DND-41 (cell line): ENCODE measurements at places on chromosomes 7 and 10.

DNA sequence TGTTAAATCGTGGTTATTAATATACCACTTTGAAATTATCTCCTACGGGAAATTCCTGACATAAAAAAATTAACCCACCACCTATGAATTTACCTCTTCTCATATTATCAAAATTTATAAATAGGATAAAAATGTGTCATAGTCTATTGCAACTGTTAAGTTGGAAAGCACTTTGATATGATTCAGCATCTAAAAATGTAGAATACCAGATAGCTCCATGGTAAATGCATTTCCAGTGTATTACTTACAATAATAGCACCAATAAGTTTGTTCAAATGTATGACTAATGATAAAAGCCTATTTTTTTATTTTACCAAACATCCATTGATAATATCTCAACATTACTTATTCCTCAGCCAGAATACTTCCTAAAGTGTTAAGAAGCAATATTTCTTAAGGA, 13.6 kb upstream of the KCND2 start:
- DNase-seq, result no peak

DNA sequence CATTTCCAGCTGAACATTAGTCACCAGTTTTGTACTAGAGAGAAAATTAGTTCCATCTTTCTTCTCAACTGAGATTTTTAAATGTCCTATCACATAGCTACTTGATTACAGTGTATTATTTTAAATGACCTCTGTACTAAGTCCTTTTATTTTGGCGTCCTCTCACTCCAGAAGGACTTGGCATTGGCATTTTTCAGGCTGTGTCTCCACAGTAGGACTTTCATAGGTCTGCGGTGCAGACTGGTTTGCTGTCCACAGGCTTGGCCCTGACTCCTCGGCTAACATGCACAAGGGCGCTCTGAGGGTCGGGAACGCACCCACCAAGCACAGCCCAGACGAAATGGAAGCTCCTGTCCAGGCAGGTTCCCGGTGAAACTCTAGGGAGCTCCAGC, 6.5 kb downstream of the PTPRE start:
- no peak for DNase-seq

DNA sequence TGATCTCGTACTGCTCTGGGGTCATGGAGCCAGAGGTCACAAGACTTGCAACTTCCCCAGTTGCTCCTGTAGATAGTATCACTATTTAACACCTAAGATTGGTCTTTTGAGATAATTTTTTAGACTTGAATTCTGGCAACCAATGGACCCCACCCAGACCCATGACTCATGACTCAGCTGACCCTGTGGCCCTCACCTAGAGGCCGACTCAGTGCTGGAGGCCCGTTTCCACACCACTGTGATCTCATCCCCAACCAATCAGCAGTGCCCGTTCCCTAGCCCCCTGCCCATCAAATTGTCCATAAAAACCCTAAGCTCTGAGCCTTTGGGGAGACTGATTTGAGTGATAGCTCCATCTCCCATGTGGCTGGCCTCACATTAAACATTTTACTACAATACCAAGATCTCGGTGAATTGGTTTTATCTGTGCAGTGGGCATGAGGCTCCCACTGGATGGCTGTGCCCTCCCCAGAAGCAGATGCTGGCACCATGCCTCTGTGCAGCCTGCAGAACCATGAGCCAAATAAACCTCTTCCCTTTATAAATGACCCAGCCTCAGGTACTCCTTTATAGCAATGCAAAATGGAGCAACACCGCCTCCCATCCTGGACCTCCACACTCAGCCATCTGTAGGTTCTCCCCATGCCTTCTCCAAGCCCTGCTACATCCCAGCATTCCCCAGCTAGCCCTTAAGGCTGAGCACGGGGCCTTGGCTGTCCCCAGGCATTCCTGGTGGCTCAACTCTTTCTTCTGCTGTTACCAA, 98.8 kb downstream of the PRKAG2 start:
- DNase-seq, result no peak

- DNase-seq, result no peak
Observed at GRCh38 chr7:23449941-23450340, 20.4 kb downstream of the IGF2BP3 start.

GRCh38 chr10:99172128-99172738, 63.4 kb downstream of the HPSE2 start:
- peak; percentile 7 for DNase-seq

- no peak for DNase-seq
Observed at GRCh38 chr7:96097835-96098234, 224.1 kb downstream of the SLC25A13 start.

GRCh38 chr7:151449990-151450389, 10.0 kb upstream of the CRYGN start:
- no peak for DNase-seq

- DNase-seq, result no peak
Observed at GRCh38 chr7:3910054-3910453, 609.0 kb downstream of the SDK1 start.

DNA sequence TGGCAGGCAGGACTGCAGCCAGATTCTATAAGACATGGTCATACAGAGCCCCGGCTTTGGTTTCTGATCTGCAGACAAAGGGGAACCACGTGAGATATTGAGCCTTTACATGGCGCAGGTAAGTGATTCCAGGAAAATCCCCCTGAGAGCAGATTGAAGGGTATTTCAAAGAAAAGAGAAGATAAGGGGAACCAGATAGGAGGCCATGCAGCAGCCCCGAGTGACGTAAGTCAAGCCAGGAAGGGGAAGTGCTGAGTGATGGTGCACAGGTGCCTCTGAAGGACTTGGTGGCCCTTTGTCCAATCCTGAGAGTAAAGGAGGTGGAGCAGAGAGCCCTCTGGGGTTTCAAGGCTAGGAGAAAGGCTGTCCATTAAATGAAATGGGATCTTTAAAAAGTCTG, 329.0 kb downstream of the ACTR3B start:
- no peak for DNase-seq

DNA sequence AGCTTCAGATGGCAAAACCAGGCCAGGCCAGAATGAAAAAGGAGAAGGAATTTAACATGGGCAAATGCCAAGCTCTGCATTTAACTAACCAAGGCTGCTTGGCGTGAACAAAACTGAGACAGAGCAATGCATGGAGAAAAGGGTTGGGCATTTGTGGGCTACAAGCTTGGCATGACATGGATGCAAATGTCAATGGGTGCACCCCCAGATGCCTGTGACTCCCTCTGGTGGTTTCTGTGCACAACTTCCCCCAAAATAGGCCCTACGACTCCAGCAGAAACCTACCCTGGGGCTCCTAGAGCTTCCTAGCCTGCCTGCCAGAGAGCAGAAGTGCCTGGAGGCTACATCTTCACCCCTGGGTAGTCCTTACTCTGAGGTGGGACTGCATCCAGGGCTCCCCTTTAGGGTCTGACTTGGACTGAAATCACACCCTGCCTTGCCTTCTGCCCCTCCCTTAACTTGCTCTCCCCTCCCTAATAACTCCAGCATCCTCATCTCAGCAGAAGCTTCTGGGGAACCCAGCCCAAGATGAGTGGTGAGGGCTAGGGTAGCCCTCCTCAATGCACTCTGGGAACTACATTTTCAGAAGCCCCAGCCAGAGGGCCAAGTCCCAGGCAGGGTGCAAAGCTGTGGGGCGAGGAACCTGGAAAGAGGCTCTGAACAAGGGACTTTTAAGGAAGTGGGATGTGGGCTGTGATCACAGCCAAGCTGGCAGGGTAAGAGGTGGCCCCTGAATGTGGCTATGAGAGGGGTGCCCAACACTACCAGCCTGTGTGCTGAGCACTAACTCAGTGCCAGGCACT, 11.3 kb downstream of the GPRIN2 start:
- no peak for DNase-seq

GRCh38 chr7:121272676-121273075, 56.1 kb upstream of the WNT16 start:
- DNase-seq, result no peak

- no peak for DNase-seq
Observed at GRCh38 chr10:132451506-132452215, 54.7 kb downstream of the PWWP2B start.

DNA sequence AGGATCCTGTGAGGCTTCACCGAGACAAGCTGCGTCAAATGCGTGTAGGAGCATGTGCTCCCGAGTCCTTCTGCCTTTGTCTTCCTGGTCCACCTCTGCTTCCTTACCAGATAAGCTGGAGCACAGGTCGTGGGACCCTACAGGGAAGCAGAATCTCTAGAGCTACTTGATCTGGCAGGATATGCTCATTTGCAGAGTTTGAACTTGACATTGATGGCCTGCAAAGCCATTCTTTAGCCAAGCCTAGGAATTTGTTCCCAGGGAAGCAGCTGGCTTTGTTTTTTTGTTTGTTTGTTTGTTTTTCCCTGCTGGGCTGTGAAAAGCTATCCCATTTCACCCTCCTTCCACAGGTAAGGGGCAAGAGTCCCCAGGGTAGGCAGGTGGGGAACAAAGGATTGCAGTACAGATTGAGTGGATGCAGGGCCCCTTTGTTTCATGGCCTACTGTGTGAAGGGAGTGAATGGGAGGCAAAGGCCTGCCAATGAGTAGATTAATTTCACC, 200.0 kb upstream of the BMPER start:
- no peak for DNase-seq

DNA sequence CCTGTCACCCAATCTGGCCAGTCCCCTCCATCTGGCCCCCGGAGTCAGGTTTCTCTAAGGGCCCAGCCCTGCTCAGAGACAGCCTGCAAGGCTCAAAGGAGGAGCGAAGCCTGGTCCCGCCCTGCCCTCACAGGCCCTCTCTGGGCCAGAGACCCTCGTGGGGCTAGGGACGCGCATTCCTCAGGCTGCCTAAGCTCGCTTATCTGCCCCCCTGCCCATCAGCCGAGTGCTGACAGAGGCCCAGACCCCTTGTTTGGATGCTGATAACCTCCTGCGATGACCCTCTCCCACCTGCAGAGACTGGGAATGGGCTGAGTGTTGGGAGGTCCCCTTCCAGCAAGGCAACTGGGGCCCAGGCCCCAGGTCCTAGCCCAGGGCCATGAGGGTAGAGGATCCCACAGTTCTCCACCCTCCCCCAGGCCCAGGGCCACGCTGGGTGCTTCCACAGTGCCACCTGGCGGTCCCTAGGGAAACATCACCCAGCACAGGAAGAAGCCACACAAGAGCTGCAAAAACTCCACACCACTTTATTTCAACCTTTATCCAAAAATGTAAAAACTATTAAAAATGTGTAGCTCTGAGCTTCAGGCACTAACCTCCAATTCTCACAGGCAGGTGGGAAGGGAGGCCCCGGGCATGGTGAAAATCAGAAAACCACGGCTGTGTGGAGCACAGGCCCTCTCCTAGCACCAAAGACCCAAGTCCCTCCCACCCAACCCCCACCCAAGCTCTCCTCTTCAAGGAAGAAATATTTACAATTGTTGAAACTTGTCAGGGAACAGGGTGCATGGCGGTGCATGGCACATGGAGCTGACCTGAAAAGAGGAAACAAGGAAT, 2.2 kb downstream of the NPM3 start:
- peak; percentile 77 for DNase-seq

DNA sequence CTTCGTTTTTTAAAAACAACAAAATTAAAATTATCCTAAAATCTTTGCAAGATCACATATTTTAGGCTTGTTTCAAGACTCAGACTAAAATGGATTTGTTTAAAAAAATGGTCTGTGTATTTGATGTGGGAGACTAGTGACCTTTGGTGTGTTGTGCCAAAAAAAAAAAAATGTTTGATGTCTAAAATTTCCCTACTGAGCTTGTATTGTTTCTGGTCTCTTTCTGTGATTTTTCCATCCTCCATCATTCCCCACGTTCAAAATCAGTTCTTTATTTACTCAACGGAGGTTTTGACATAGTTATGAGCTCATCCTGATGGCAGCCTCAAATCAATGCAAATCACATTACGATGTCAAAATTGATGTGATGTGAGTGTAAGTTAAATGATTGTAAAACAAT, 326.2 kb downstream of the RNLS start:
- DNase-seq, result no peak

DNA sequence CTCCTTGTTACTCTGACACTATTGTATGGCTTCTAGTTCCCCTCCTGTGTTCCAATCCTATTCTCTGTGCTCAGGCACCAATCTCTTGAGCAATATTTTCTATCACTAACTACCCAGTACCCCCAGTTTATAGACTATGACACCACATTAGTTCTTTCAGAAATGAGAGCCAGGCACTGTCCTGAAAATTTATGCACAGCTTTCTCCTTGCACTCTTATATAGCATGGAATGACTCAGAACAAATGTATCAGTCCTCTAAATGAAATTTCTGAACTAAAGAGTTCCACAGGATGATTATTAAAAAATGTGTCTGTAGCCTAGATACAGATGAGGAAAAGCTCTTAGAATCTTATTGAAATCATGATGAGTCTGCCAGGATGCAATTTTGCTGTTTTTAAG, 489.9 kb downstream of the XPNPEP1 start:
- no peak for DNase-seq

- DNase-seq, result peak; percentile 55
Observed at GRCh38 chr10:122267849-122268737, 3.0 kb upstream of the BTBD16 start.

DNA sequence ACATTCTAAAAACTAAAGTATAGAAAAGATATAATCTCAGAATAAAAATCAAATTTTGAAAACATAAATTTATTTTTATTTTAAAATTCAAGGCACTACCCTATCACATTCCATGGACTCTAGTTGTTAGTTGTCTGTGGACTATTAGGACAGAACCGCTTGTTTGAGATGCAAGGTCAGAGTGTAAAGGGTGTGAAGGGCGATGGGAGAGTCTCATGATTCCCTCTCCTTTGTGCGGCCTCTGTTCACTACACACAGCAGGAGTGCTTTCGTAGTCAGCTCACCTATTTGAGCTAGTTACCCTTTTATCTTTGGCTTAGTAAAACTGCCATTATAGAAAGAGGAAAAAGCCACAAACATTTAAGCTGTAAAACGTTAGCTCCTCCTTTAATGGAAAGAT, 189.8 kb upstream of the TEX47 start:
- DNase-seq, result no peak

DNA sequence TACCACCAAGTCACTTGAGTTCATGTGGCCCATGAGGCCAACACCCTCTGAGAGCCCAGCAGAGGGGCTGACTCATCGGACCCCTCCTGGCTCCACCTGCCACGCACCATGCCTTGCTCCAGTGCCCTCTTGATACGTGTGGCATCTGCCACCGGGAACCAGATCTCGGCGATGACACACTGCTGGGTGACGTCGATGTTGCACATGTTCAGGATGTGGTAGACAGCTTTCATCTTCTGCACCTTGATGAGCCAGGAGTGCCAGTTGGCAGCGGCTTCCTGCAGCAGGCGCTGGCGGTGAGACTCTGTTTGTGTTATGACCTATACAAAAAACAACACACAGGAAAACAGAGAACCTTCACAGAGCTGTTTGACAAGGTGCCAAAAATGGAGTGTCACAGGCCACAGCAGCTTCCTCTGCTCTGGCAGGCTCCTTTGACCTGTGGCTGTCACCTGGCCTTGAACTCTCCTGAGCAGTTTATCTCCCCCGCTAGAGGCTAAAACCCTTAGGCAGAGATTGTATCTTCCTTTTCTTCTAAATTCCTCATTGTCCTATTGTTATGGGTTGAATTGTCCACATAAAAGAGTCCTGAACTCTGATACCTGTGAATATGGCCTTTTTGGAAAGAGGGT, 45.2 kb upstream of the TMEM213 start:
- peak; percentile 97 for DNase-seq

GRCh38 chr7:33904681-33905388, 504 bp upstream of the BMPER start:
- no peak for DNase-seq

GRCh38 chr7:25424113-25424512, 195.8 kb upstream of the NPVF start:
- DNase-seq, result no peak

GRCh38 chr10:7700577-7701125, 2.5 kb upstream of the ITIH2 start:
- no peak for DNase-seq
